ENCODE measurements at places on chromosomes 13 and 19.

- DNase-seq, result no peak
These were observed 3.1 kb upstream of the OLFM2 start for GRCh38 chr19:9939301-9939913.

DNA sequence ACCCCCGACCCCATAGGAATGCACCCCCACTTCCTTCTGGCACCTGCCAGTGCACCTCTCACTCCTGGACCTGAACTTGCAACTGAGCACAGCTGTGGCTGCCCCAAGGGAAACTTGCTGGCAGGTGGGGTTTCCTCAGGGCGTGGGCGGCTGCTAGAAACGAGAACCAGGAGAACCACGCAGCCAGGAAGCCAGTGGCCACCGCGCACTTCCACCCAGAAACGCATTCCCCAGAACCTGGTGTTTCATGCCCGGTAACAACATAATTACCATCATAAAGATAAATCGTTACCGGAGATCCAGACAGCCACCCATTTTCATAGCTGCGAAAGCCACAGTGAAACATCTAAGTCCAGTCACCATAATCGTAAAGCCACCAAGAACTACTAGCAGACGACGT lies 75.2 kb upstream of the C13orf46 start:
- DNase-seq, result peak; percentile 56

DNA sequence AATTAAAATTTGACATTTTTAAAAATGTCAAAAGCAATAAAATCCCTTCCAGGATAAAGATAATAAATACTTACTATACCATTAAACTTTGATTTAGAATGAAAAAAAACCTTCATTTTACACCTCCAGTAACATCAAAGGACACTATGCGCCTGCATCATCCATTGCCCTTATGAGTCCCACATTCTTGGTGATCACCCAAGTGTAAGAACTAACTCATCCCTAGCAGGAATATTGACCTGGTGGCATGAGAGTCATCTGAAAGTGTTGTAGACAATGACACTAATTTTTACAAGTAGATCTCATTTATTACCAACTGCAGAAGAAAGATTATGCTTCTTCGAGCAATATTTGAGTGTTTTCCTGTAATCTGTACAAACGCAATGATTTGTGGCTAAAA lies 1128.9 kb downstream of the EFNB2 start:
- no peak for DNase-seq

GRCh38 chr13:97878431-97879375 lies 74.8 kb upstream of the IPO5 start:
- DNase-seq, result no peak

- DNase-seq, result no peak
These were observed 40.2 kb downstream of the TSSK6 start for GRCh38 chr19:19475015-19475765.

Measured in GM12892 (cell line).